ENCODE measurements at places on chromosomes 12 and 14. TPM values are rescaled to one million over a fixed set of nuclear protein-coding genes. Genes with fewer than 3 reads are reported as not detected.
A peak's percentile ranks its signal among the peaks of the same experiment; 100 is the strongest.

DNA sequence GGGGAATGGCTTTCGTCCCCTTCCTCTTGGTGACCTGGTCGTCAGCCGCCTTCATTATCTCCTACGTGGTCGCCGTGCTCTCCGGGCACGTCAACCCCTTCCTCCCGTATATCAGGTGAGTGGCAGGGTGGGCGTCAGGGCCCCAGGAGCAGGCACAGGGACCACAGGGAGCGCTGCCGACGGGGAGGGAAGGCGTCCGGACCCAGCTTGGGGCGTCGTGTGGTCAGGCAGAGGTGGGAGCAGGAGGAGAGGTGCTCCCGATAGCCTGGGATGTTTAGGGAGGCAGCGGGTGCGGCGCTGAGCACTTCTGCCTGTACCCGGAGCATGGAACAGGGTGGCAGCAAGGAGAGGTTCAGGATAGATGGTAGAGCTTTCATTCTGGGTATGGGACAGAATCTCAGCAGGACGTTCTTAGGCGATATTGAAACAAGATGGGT lies 444 bp downstream of the DRAM1 start:
- peak; percentile 22 for DNase-seq

DNA sequence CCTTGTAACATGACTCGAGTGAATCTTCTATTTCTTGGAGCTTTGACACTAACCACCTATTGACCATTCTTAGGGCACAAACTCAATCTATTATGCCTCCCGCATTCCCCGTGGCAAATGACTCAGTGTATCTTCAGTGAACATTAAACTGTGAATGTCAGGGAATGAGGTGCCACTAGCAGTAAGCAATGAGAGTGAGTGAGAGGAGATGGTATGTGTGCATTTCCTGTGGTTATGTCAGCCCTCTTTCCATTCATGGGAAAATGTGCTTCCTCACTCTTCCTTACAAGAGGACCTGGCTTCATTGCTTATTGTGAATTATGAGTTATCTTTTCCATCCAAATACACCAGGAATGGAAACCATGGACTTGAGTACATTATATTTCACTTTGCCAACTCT lies 229.2 kb downstream of the EMP1 start:
- no peak for DNase-seq

GRCh38 chr14:34220921-34221320 lies 241.1 kb downstream of the SPTSSA start:
- DNase-seq = peak; percentile 30

DNA sequence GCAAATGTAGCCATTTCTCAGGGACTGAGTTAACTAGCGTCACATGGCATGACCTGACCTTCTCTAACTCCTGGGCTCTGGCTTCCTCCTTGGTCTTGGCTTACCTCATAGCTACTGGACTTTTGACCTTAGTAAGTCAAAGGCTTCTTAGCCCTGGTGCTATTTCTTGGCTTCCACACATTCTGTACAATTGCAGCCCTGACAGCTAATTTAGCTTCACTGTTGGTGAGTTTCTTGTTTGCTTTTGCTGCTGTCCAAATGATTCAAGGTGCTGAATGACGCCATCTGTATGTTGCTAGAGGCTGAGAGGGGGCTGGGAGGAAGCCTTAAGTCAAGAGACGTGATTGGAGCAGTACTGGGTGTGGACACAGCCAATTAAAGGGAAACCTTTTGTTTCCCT lies 202.7 kb downstream of the PRKD1 start:
- DNase-seq = no peak

DNA sequence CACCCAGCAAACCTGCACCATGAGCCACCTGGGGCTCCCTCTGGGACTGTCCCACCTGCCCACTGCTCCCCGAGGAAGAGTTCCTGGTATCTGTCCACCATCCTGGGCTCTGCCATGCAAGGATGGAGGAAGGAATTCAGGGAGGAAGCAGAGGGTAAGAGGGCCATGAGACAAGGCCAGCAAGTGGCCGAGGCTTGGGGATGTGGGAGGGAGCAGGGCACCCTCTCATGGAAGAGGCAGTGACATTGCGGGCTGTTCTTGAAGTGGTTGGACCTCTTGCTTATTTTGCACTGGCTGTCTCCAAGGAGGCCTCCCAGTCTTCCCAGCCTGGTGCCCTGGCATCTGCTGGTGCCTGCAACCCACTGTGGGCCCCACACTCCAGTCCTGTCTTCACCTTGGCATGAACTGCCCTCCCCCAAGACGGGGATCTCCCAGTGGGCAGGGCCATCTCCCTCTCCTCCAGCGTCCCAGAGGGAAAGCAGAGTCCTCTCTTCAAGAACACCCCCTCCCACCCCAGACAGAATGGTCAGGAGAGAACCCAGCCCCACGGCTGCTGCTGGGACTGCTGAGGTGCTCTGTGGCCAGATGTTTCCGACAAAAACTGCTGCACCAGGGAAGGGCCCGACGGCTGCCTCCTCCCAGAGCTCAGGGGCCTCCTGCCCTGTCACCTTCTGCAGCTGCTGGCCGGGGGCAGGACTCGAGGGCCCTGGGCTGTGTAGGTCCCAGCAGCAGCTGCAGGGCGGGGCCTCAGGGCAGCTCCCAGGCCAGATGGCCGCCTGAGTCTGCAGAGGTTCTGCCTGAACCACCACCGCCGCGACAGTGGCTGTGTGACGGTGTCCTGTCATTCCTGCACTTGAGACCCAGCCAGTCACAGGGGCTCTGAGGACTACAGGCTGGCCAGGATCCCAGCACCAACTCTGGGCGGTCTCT lies 1.8 kb upstream of the AKT1 start:
- no peak for DNase-seq

DNA sequence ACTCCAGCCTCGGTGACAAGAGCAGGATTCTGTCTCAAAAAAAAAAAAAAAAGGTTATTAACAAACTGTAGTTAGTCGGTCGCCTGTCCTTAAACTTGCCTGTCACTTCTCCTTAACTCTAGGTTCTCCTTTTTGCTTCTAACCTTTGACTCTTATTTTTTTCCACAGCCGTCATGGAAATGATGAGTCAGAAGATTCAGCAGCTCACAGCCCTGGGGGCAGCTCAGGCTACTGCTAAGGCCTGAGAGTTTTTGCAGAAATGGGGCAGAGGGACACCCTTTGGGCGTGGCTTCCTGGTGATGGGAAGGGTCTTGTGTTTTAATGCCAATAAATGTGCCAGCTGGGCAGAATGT lies 418 bp upstream of the MYG1 start:
- peak; percentile 45 for DNase-seq

- DNase-seq = no peak
Observed at GRCh38 chr12:111443586-111443985, 37.9 kb downstream of the SH2B3 start.

DNA sequence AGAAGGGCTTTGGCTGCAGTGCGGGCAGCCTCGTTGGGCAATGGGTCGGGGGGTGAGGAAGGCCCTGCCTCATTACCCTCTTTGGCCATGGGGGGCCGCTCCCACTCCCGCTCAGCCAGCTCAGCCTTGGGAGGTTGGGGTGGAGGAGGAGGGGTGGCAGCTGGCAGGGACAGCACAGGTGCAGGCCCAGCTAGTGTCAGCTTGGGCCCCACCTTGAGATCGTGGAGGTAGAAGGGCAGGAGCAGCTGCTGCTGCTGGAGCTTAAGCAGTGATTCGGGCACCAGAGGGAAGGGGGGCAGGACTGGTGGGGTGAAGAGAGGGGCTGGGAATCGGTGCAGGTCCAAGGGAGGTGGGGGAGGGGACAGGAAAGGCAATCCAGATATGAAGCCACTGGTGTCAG lies 26.0 kb downstream of the ZFHX2 start:
- no peak for DNase-seq

DNA sequence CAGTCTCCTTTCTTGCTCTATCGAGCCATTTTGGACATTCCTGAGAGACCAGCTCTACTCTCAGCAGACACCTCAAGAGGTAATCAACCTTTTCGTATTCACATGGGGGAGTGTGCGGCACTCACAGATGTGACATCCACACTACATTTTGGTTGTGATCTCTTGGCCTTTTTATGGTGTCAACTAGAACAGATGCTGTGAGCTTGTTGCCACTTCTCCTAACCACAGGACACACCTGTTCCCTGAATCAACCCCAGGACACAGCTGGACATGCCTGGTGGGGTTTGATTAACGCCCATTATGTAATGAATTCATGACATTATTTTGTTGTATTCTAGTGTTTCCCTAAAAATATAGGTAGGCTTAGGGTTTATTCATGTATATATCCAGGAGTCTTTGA lies 1143.6 kb downstream of the TMEM121 start:
- DNase-seq = no peak

DNA sequence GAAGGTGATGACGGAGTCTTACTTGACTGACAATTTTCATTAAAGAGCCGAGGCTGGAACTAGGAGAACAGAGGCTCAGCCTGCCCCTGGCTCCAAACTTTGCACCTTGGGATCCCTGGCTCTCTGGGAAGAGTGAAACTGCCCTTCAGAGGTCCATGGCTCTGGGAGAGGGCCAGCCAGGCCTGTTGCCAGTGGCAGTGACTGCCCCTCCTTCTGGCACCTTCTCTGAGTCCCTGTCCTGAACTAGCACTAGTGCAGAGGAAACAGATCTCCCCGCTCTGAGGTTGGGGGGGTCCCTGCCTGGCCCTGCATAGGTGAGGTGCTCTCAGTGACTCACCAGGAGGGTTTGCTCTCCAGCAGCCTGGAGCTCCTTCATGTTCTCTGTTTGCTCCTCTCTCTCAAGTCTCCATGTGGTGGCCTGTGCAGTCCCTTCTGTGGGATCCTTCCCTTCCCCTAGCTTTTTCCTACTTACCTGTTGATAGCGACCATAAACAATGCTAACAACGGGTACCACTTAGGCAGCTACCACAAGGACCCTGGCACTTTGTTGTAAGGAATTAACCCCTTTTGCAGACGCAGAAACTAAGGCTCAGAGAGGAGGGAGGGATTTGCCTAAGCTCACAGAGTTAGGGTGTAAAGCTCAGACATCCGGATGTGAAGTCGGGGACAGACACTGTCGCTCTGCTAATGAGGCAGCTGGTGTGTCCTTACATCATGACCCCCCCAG lies 22.4 kb downstream of the FAM222A start:
- DNase-seq = no peak

The MSRB3 gene
- not detected for total RNA-seq

The RFC5 gene
- 41.0 TPM for total RNA-seq

The RNU6-8 gene
- not detected for total RNA-seq

The GZMH gene
- 10.7 TPM for total RNA-seq

Data from activated CD4-positive, alpha-beta memory T cell treated with anti-CD3 and anti-CD28 coated beads, Interleukin-2, amount 10 ng/mL, durations not matched to agents 7 days and 5 days (primary cell).